IMR-90 (cell line): ENCODE measurements at places on chromosomes 7 and 10. TPM values are rescaled to one million over a fixed set of nuclear protein-coding genes. Genes with fewer than 3 reads are reported as not detected.

Gene LOXL4
- 17.5 and 20.8 TPM in 2 replicates for total RNA-seq

Gene RBAK
- 8.1 and 9.4 TPM in 2 replicates for total RNA-seq

Gene IL6
- 15.2 and 18.3 TPM in 2 replicates for total RNA-seq

Gene GATA3
- total RNA-seq, result under 0.01 TPM in 1 of 2 replicates, not detected in the other

Gene ZNF32
- total RNA-seq, result 21.4 and 31.2 TPM in 2 replicates

Gene MGAM2
- total RNA-seq, result not detected in 2 replicates

Gene SUN3
- total RNA-seq, result not detected in 2 replicates

Gene PPP1R9A
- total RNA-seq, result not detected in 2 replicates

Gene HOXA11
- not detected in 2 replicates for total RNA-seq

Gene PIK3AP1
- total RNA-seq, result under 0.01 and 0.28 TPM in 2 replicates

Gene TLX1
- total RNA-seq, result not detected in 2 replicates

Gene UTF1
- not detected in 2 replicates for total RNA-seq

Gene NRAP
- not detected in 2 replicates for total RNA-seq

Gene SPOCK2
- total RNA-seq, result not detected in 2 replicates

Gene PDZD7
- 0.83 and 0.90 TPM in 2 replicates for total RNA-seq

Gene PTPRZ1
- not detected in 2 replicates for total RNA-seq

Gene NOS3
- total RNA-seq, result 0.28 and 0.72 TPM in 2 replicates

Gene SYT15
- total RNA-seq, result 0.54 and 1.1 TPM in 2 replicates

Gene ABHD11
- total RNA-seq, result 13.4 and 14.2 TPM in 2 replicates

Gene CLDN3
- 0.18 TPM in 1 of 2 replicates, not detected in the other for total RNA-seq

Gene ZNF365
- total RNA-seq, result 2.5 and 3.2 TPM in 2 replicates

Gene RARRES2
- total RNA-seq, result not detected in 2 replicates

Gene ADRA2A
- total RNA-seq, result not detected in 2 replicates
